ENCODE measurements at places on chromosomes 1 and 21.

DNA sequence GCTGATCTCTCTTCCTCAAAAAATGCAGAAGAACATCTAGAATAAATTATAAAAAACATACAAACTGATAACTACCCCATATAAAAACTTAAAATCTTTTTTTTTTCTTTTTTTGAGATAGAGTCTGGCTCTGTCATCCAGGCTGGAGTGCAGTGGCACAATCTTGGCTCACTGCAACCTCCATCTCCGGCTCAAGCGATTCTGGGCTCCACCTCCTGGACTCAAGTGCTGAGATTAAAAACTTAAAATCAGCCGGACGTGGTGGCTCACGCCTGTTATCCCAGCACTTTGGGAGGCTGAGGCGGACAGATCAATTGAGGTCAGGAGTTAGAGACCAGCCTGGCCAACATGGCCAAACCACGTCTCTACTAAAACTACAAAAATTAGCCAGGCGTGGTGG lies 31.1 kb downstream of the LIN9 start:
- no peak for DNase-seq

DNA sequence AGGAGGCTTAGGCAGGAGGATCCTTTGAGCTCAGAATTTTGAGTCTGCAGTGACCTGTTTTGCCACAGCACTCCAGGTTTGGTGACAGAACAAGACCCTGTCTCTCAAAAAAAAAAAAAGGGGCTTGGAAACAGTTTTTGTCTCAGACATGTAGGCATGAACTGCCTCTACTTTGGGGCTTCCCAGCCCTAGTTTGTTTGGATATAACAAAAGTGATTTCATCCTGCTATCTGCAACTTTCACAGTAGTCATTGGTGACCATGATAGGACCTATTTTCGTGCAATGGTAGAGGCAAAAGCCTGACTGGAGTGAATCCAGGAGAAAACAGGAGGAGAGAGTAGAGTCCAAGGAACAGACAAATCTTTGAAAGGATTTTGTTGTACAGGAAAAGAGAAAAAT lies 20.3 kb upstream of the EVI5 start:
- DNase-seq, result no peak

DNA sequence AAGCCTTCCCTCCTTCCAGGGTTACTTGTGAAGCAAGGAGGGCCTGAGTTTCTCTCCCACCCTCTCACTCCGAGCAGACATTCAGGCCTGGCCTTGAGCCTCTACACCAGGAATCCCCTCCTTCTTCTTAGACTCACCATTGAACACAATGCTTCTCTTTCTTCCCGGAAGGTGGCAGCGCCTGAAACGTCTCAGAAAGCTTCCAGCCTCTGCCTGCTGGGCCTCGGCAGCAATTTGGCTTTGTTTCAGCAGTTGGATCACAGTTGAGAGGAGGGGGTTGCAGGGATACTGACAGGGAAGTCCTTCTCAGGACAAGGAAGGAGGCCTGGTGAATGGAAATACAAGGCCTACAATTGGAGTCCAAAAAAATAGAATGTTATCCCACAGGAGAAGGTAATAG lies 6.3 kb downstream of the CLDN8 start:
- DNase-seq, result no peak

GRCh38 chr1:176531036-176531435 lies 68.1 kb downstream of the PAPPA2 start:
- DNase-seq, result no peak

DNA sequence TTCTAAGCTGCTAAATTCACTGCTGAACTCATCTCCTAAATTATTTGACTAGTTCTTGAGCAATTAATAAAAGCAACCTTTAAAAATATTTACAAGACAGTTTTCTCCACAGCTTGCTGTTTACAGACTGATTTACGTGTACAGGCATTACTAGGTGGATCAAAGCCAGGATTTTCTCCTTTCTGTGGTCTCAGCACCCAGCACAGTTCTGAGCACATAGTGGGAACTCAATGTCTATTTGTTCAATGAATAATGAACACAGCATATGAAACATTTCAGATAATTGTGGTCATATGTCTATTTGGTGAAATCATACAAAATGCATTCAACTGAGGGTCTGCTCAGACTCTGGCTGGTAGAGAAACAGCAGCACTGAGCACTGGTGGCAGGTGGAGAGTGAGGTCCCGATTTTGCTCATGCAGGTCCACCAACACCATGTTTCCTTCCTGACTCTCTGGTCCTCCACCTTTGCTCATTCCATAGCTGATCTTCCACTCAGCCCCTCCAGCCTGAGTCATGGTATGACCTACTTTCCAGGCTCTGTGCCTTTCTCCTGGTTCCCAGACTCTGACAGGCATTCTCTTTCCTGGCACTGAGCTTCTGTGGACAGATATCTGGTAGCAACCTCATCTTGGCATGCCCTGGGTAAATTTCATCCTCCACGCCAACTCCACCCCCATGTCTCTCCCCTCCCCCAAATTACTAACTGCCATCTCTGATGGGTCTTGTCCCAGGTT lies 311.3 kb downstream of the TGFB2 start:
- DNase-seq, result no peak

DNA sequence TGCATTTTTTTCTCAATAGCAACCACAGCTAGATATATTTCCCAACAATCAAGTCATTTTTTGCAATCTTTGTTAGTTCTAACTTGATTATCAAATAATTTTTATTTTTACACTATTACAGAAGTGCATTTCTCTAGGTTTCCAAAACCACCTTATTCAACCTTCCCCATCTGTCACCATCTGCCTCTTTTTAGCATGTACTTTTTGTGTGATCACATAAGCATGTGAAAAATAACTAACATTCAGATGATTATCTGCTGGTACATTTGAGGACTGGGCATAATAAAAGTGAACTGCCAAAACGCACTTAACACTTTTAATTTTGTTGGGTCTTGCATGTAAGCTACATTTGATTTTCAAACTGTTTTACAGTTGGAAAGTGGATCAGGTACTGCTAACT lies 291.5 kb downstream of the AKT3 start:
- DNase-seq, result no peak

DNA sequence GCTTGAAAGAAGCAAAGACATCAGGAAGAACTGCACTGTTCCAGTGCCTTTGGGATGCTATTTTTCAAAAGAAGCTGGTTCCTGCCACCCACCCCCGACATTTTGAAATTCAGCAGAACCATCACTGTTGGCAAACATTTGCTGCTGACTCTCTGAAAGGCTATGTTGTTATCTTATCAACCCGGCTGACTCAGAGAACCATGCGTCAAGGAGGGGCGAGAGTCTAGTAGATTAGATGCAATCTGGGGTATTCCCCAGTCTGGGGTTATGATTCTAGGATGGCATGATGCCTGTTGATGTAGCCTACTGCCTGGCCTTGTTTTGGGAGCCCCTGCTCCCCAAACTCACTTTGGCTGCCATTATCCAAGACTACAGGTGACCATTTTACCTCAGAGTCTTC lies 267.8 kb upstream of the RUNX1 start:
- no peak for DNase-seq

DNA sequence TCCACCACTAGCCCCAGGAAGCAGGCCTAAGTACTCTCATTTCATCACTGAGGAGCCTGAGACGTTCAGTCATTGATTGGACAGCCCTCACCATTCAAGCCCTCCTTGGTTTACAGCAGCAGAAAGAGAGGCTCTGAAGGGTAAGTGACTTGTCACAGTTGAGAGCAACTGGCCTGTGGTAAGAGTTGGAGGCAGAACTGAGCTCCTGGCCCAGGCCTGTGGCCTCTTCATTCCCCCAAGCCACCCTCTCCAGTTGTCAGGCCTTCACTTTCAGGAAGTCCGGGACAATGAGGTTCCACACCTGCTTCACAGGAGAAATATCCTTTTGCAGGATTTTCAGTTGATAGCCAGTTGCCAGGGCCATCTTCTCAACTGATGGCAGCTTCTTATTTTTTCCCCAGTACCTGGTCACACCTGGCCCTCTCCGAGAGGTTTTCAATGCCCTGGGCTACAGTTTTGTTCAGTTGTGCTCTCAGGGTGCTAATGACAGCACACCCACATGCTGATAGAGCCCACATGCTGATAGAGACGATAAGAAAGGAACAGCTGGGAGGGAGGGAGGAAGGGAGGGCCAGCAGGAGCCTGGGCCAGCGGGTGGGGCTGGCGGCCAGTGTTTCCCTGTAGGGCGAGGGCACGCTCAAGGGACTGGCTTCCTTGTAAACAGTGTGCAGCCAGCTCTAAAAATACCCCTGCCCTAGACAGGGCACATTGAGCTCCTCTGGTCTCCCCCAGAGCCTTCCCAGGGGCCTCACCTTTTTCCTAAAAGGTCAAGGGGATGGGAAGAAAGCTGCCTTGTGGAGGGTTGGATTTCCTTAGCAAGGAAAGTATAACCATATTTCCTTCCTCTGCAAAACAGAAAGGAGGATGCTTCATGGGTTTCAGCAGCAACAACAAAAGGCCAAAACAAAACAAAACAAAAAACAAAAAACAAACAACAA lies 112.7 kb upstream of the JUN start:
- no peak for DNase-seq

DNA sequence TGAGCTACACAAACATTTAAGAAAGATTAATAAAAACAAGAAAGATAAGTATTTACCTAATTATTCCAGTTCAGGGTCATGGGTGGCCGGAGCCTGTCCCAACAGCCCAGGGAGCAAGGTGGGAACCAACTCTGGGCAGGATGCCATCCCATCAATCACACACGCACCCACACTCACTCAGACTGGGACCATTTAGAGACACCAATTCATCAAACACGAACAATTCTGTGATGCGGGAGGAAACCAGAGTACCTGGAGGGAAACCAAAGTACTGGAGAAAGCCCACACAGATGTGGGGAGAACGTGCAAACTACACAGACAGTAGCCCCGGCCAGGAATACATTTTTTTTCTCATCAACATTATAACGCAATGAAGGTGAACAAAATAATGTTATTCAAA lies 16.2 kb downstream of the WASF2 start:
- no peak for DNase-seq

DNA sequence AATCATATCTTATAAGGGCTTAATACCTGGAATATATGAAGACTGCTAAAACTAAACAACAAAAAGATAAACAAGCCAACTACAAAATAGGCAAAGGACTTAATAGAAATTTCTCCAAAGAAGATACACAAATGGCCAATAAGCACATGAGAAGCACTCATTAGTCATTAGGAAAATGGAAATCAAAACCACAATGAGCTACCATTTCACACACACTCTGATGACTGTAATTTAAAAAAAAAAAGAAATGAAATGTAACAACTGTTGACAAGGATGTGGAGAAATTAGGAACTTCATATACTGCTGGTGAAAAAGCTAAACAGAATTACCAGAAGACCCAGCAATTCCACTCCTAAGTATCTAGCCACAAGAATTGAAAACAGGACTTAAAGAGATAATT lies 374.2 kb upstream of the ZP4 start:
- no peak for DNase-seq

DNA sequence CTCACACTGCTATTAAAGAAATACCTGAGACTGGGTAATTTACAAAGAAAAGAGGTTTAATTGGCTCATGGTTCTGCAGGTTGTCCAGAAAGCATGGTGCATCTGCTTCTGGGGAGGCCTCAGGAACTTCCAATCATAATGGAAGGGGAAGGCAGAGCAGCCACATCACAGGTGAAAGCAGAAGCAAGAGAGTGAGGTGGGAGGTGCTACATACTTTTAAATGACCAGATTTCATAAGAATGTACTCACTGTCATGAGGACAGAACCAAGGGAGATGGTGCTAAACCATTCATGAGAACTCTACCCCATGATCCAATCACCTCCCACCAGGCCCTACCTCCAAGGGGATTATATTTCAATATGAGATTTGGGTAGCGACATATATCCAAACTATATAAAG lies 55.7 kb downstream of the MRPL39 start:
- no peak for DNase-seq

DNA sequence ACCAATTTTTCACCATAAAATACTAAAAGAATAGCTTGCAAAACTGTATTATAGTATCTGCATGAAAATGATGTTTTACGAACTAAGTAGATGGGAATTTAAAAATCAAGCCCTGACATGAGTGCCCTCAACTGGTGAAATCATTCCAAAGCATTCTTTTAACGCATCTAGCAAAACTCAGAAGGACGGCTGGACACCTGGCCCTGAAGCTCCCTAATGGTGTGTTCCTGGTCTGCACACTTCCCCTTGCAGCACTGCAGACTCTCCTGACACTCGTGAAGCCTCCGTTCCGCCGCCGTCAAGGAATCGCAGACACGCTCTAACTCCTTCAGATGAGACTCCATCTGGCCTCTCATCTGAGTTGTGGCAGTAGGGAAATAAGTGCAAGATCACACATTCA lies 39.9 kb downstream of the ODF2L start:
- DNase-seq, result no peak

DNA sequence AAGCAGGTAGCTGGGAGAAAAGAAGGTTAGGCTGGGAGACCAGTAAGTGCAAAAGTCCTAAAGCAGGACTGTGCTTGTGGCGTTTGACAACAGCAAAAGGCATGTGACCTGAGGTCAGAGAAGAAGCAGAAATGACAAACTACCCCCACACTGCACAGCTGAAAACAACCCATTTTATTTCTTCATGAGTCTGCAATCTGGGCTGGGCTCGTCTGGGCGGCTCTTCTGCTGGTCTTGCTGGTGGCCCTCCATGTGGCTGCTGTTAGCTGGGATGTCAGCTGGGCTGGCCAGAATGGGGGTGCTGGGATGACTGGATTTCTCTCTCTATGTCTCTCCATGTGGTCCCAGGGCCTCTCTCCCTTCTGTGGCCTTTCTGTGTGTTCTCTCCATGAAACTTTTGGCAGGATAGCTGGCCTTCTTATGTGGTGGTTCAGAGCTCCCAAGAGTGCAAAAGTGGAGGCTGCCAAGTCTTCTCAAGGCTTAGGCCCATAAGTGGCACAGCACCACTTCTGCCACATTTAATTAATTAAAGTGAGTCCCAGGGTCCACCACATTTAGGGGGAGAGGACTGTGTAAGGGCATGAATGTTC lies 128.6 kb downstream of the RIPK4 start:
- no peak for DNase-seq

DNA sequence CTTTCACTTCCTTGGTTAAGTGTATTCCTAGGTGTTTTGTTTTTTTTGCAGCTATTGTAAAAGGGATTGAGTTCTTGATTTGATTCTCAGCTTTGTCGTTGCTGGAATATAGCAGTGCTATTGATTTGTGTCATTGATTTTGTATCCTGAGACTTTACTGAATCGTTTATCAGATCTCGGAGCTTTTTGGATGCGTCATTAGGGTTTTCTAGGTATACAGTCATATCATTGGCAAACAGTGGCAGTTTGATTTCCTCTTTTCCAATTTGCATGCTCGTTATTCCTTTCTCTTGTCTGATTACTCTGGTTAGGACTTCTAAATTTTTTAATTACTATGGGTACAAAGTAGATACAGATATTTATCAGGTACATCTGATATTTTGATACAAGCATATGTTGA lies 75.4 kb downstream of the SLC35A3 start:
- no peak for DNase-seq

GRCh38 chr1:222167896-222168295 lies 380.0 kb downstream of the HHIPL2 start:
- DNase-seq, result no peak

DNA sequence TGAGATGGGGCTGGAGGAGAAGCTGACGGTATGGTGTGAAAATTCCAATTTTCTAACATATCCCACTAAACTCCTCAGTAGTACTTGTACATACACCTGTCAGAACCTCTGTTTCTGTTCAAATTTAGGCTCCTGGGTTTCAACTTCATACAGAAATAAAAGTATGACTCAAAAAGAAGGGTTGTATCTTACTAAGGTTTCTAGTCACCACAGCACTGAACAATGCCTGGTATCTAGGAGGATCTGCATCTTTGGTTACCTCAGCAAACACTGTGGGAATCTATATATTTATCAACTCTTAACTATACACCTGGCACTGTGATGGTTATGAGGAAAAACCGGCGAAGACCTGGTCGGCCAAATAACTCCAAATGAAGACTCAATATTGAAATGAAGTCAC lies 13.8 kb downstream of the RBM34 start:
- DNase-seq, result no peak
